ENCODE measurements at places on chromosomes 2 and 18.
A peak's percentile ranks its signal among the peaks of the same experiment; 100 is the strongest.

GRCh38 chr2:98894331-98895000 lies 41.6 kb downstream of the CRACDL start:
- no peak for DNase-seq

GRCh38 chr2:34251578-34251977 lies 652.5 kb upstream of the FAM98A start:
- DNase-seq: no peak

DNA sequence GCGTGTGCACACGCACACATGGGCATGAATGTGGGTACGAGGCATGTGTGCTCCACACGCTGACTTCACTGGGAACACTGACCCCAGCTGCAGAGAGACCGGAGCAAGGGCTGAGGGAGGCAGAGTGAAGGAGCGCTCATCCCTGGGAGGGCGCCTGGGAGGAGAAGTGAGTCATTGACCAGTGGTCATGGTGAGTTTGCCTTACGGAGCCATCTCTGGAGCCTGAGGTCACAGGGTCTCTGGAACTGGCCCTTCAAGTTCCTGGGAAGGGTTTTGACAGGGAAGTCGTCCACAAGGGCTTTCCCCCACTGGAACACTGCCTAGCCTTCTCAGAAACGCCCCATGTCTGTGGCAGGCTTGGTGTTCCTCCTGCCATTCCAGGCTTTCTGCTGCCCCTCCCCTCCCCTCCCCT lies 14.3 kb upstream of the TMEM185B start:
- peak; percentile 70 for DNase-seq

GRCh38 chr18:649341-649740 lies 8.1 kb upstream of the TYMS start:
- DNase-seq: no peak

- no peak for DNase-seq
These were observed 20.0 kb upstream of the NFE2L2 start for GRCh38 chr2:177284531-177284930.

- DNase-seq: no peak
These were observed 176.1 kb upstream of the ZFP36L2 start for GRCh38 chr2:43402452-43402937.

GRCh38 chr2:106363791-106364190 lies 104.4 kb downstream of the RGPD3 start:
- no peak for DNase-seq

DNA sequence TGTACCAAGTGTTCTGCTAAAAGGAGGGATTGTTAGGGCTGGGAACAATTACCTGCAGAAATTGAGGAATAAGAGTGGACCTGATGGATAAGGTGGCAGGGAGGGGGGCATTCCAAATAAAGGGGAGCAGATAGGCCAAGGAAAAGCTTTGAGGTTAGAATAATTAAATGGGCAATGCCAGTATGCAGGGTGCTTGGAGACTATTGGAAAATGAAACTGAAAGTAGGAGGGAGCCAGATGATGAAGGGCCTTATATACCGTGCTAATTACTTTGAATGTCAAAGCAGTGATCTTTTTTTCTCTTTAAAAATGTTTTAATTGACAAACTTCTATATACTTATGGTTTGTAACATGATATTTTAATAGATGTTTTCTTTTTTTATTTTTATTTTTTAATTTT lies 42.9 kb downstream of the MMADHC start:
- DNase-seq: no peak

- DNase-seq: no peak
These were observed 62.4 kb upstream of the TNP1 start for GRCh38 chr2:216922175-216922780.

DNA sequence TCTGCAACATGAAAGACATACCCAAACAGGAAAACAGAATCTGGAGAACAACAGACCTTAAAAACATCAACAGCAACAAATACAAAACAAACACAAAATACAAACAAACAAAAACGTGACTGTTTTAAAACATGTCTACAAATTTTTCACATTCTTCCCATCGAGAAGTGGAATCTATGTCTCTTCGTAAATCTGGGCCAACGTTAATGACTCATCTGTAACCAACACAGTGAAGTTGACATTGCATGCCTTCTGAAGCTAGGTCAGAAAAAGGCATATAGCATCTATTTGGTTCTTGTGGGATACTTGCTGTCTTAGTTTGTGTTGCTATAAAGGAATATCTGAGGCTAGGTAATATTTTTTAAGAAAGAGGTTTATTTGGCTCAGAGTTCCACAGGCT lies 269.0 kb upstream of the FBXO11 start:
- DNase-seq: peak; percentile 90

DNA sequence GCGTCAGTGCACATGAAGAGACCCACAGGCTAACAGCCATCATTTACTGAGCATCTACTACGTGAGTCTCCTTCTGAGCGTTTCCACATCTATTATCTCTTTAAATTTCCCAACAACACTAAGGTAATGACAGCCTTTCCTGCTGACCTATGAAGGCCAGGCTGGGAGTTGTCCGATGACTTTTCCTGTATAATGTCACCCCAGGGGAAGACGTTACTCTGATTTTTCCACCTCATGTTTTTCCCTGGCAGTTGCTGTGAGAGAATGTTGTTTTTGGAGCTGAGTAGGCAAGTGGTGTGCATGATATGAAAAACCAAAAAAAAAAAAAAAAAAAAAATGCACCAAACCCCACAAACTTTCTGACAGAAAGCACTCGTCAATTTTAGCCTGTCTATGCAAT lies 207.6 kb downstream of the SLC8A1 start:
- peak; percentile 3 for DNase-seq

All from iris pigment epithelial cell (primary cell).